ENCODE measurements at places on chromosomes 11 and 22.
A peak's percentile ranks its signal among the peaks of the same experiment; 100 is the strongest.

DNA sequence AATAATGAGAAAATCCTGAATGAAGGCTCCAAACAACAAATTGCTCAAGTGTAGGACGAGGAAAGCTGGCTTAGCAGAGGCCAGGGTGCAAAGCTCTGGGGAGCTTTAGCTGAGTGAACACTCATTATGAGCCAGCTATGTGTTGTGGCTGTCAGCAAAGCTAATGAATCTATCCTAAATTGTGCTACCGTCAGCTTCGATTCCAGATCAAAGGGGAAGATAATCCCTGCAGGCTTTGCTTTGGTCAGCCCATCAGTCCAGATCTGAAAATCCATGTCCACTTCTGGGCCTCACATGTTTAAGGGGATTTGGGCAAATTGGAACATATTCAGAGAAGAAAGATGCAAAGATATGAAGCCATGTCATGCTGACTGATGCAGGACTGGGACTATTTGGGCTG, 180.9 kb upstream of the ZBED5 start:
- no peak for DNase-seq

- no peak for DNase-seq
Observed at GRCh38 chr11:868394-868793, 25.7 kb downstream of the TSPAN4 start.

- DNase-seq: no peak
Observed at GRCh38 chr22:20354238-20354975, 34.5 kb upstream of the DGCR6L start.

DNA sequence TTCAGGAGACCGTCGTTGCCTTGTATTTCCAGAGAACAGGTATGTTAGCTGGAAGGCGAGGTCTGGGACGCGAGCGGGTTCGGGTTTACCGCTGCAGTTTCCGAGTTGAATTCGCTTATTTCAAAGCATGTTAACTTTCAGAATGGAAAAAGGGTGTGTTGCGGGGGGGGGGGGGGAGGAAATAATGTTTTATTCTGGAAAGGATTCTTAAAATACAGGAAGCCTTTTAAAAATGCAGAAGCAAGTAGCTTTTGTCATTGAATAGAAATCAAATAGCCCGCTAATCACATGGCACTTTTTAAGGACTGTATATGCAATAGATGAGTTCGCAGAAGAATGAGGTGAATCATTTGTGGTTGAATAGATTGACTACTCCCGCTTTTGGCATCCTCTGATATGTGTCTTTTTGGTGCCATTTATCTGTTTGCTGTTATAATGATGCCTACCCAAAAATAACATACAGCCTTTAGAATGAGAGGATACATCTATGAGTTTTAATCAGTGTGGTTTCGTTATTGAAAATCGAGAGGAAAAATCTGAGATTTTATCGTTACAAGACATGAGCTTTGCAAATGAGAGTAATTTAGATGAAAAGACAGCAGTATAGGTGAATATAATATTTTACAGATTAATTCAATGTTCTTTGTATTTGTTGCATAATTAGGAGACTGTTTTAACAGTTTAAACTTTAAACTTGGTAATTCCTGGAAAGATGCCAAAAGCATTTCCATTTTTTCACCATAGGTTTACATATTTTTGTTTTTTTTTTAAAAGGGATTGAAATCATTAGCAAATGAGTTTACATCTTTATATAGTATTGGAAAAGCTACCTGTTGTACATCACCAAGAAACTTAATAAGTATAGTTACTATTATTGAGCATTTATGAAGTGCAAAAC, 1.7 kb downstream of the PDE3B start:
- no peak for DNase-seq

GRCh38 chr11:30565027-30565426, 21.1 kb downstream of the MPPED2 start:
- no peak for DNase-seq

DNA sequence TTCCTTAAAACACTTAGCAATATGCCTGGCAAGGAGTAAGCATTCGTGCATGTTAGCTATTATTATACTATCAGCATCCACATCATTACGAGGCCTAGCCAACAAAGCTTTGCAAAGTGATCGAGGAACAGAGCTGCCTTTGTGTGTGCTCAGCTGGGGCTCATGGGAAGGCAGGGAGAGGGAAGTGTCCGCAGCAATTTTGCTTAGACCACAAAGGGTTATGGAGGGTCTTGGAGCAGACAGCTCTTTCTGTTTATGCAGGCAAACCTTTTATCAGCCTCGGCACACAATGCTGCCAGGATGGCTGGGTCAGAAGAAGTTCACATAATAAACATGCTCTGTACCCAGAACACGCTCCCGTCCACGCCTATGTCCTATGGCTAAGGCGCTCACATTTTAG, 10.9 kb upstream of the DKK3 start:
- no peak for DNase-seq

DNA sequence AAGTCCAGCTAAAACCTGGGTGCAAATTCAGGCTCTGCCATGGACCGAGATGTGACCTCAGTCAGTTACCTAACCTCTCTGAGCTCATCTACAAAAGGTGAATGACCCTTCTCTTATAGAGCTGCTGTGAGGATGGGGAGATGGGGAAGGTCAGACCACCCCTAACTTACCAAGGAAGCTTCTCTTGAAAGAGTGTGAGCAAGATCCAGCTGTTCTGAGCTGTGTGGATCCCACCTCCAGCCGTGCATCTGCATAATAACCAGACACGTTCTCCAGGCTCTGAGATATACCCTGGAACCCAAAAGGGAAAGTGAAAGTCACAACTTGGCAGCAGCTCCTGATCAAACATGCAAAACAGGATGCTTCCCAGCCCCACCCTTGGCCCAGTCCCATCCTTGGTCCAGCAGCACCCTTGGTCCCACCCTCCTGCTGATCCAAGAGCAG, at the start of gene APOL3:
TSS of gene APOL3 (minus strand) at position 257 of the 444 bp plus-strand sequence. CDS start 11,700 bp downstream, outside the sequence.
- peak; percentile 14 for DNase-seq

DNA sequence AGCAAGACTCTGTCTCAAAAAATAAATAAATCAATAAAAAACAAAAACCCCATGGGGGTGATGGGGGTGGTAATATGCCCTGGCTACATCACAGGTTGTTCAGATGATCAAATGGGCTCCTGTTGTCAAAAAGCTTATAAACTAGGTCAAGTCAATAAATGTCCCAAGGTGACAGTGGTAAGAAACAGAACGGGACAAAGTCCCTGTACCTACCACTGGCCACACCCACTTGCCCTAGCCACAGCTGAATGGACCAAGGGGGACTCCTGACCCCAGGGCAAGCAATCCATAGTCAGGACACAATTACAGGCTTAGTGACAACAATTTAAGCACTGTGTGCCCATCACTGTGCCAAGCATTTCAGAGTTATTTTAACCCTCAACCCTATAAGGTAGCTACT, 6.0 kb downstream of the NAGA start:
- DNase-seq: no peak

DNA sequence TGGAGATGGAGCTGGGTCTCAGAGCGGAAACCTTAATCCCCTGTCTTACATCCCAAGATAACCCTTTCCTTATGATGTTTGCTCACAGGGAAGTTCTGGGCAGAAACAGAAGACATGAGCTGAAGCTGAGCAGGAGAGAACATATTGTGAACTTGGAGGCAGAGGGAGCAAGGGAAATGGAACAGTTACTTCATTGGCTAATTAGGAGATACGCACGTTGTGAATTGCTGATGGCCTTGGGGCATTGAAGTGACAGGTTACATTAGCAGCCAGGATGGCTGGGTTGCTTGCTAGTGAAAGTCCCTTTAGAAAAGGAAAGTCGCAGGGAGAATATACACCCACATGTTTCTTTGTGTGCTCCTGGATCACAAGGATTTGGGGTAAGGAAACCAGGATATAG, 48.7 kb downstream of the TENM4 start:
- no peak for DNase-seq

DNA sequence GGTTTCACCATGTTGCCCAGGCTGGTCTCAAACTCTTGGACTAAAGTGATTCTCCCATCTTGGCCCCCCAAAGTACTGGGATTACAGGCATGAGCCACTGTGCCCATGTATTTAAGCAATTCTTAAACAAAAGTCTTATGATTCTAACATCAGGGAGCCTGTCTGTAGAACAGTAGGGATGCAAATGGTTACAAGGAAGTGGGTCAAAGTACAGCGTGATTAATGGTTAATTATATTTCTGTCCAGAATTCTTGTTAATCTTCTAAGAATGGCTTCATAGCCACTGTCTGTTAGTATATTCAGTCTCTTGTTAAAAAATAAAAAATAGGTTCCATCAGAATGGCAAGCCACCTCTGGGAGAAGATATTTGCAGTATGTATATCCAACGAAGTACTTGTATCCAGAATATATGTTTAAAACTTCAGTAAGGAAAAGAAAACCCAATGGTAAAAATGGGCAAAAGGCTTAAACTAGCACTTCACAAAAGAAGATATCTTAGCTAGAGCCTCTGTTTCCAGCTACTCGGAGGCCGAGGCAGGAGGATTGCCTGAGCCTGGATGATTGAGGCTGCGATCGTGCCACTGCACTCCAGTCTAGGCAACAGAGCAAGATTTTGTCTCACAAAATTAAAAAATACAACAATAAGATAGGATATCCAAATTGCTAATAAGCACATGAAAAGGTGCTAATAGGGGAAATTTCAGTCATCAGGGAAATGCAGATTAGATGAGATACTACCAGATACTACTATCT, 22.9 kb downstream of the ATG13 start:
- no peak for DNase-seq

DNA sequence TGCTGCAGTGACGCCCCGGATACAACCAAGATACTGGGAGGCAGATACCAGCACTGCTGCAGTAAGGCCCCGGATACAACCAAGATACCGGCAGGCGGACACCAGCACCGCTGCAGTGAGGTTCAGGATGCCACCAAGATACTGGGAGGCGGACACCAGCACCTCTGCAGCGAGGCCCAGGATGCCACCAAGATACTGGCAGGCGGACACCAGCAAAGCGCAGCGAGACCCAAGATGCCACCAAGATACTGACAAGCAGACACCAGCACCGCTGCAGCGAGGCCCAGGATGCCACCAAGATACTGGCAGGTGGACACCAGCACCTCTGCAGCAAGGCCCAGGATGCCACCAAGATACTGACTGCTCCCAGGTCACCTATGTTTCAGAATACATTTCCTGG, 225.2 kb downstream of the BRD1 start:
- no peak for DNase-seq

- peak; percentile 97 for DNase-seq
Observed at GRCh38 chr22:21641789-21642583, at the start of gene SDF2L1. TSS of gene SDF2L1 (plus strand) at chr22:21642302. CDS start at chr22:21642337, 35 bp downstream.

DNA sequence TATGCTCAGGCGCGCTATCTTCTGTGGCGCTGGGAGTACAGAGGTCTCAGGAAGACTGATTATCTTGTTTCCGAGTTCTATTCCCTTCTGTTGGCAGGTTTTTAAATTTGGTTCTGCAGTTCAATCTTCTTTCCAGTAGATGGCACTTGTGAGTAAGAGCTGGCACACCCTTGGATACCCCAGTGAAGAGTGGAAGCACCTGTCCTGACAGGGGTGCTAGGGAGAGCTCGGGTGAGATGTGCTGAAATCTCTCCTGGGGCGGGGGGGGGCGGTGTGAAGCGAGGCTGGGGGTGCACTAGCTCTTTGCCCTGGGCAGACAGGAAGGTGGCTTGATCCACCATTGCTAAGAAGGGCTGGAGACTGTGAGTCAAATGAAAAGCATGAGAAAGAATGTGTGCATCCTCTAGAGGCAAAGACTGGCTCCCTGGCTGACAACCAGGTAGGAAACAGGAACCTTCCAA, 679.9 kb upstream of the CCDC179 start:
- no peak for DNase-seq

GRCh38 chr11:57248780-57249383, 11.8 kb upstream of the APLNR start:
- DNase-seq: no peak

DNA sequence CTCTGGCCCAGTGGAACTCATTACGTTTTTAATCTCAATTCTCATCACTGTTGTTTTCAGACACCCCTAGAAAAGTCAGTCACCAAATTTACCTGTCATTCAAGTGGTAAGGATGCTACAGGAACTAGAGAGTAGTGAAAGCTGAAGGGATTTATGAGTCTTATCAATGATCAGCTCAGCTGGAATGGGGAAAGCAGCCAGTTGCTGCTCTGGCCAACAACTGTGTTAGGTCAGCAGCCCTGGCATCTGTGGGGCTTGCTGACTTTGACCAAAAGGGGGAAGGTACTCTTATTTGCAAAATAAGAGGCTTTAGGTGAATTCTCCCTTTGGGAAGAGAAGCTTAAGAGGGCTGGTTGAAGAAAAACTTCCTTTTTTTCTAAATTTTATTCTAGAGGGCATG, 76.2 kb upstream of the HORMAD2 start:
- DNase-seq: no peak

GRCh38 chr22:23239429-23239828, 59.1 kb downstream of the BCR start:
- DNase-seq: no peak

DNA sequence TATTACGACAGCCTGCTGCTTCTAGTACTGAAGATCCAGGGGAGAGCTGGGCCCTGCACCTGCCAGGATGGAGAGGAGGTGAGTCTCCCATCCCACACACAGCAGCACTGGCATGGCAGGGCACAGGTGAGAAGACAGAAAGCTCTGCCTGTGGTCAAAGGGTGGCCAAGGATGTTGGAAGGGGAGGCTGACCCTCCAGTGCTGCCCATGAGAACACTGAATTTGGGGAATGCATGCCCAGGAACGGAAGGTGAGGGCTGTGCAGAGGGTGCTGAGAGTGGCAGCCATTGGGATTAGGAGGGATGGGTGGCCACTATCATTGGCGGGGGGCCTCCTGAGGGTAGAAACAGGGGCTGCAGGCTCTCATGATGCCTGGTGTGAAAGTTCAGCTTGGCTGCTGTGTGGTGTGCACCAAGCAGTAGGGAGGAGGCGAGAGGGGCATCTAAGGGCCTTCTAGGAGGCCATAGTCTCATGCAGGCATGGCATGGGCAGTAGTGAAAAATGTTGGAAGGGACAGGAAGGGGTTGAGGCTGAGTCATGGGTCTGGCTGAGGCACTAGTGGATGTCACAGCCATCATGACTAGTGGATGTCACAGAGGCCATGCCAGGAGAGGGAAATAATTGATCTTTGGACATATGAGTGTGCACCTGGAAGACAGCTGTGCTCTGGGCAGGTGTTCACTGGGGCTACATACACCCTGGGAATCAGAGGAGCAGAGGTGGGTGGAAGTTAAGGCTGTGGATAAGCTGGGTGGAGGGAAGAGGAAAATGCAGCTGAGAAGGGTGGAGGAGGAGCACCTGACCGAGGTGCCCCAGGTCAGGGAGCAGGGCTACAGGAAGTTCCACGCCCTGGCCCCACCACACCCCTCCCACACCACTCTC, 2.5 kb upstream of the LRRC74B start:
- DNase-seq: no peak

GRCh38 chr22:47457509-47458300, 695.3 kb downstream of the TBC1D22A start:
- DNase-seq: no peak
